ENCODE measurements at places on chromosomes 16 and 17.

- no peak for DNase-seq
Measured at GRCh38 chr17:4931963-4932362, at the start of gene GP1BA. Gene GP1BA (plus strand): TSS chr17:4932277. CDS start chr17:4932605, 328 bp downstream.

GRCh38 chr16:8459085-8459733, 131.1 kb downstream of the TMEM114 start:
- DNase-seq: no peak

DNA sequence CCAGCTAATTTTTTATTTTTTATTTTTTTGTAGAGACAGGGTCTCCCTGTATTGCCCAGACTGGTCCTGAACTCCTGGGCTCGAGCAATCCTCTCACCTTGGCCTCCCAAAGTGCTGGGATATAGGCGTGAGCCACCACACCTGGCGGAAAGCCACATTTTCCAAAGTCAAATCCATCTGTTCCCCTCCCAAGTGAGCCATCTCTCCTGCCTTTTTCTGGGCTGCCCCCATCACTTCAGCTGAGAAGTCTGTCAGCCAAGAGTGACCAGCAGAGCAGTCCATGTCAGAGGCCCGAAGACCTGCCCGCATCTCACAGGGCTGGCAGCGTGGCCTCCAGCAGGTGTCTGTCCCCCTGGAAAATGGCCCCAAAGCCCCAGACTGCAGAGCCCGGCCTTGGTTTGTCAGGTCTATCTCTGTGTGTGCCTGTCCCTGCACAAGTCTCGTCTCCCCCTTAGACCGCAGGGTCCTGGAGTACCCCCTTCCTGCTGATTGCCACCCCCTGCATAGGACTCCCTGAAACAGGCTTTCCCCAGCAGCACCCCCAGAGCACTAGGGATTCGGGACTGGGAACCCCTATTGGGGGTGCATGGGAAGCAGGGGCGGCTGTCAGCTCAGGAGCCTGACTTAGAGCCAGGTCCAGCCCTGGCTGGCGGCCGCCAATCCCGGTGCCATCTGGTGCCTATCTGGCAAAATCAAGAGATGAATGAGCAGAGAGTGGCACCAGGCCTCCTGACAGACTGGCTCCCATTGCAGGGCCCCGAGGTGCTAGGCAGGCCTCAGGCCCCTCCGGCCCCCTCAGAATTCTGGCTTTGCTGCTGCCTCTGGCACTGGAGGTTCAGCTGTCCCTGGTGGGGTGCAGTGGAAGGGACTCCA, 7.8 kb downstream of the TTYH2 start:
- DNase-seq: no peak

DNA sequence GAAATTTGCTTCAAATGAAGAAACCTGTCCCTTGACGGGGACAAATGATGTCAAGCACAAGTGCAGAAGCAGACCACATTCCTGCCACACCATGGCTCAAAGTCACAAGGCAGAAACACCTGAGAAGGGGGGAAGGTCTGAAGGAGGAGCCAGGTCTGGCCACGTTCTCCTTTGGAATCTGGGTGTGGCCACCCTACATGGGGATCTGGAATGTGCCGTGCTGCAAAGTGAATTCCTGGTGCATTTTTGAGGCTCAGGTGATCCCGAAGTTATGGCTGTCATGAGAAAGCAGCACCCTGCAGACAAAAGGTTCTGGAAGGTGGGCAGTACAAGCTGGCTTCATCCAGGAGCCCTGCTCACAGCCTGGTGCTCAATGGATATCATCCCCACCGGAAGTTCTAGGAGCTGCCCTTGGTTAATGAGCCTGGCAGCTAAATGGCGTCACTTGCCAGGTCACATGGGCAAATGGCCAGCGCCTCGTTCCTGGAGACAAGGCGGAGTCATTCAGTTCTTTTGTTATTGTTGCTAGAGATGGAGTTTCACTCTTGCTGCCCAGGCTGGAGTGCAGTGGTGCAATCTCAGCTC, 20.1 kb upstream of the ADCY9 start:
- DNase-seq: no peak

GRCh38 chr16:72085002-72085401, 8.4 kb downstream of the TXNL4B start:
- no peak for DNase-seq
